ENCODE measurements at places on chromosomes 7 and 10. TPM values are rescaled to one million over a fixed set of nuclear protein-coding genes. Genes with fewer than 3 reads are reported as not detected.

GRCh38 chr7:30616318-30616717, 21.6 kb downstream of the GARS1 start:
- no peak for DNase-seq

DNA sequence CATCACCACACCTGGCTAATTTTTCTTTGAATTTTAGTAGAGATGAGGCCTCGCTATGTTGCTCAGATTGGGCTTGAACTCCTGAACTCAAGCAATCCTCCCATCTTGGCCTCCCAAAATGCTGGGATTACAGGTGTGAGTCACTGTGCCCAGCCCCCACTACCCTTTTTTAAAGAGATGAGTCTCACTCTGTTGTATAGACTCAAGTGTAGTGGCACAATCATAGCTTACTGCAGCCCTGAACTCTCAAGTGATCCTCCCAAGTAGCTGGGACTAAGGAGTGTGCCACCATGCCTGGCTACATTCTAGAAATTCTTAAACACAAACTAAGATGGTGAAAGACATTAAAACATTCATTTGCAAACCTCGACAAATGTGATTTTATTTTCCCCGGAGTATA, 12.6 kb downstream of the SYPL1 start:
- no peak for DNase-seq

GRCh38 chr10:101291331-101292193, 62.3 kb upstream of the LBX1 start:
- DNase-seq: peak; percentile 26

CCL24 gene
- total RNA-seq: not detected

DNA sequence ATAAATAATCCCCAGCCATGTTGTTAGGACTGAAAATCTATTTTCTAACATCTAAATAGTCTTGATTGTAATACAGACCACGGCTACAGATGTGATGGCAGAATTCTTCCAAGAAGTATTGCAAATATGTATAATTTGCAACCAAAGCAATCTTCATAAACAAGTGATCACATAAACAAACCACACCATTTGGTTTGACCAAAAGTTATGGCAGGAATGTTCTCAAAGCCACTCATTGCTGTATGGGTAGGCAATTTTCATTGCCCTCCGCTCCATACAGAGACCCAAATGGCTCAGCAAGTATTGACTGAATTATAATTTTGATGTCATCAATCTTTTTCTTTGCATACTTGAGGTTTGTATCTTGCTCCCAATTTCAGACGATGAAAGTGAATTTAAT, 19.0 kb upstream of the RHOBTB1 start:
- peak; percentile 31 for DNase-seq

GRCh38 chr10:7832060-7832459, 13.8 kb downstream of the TAF3 start:
- DNase-seq: no peak

DNA sequence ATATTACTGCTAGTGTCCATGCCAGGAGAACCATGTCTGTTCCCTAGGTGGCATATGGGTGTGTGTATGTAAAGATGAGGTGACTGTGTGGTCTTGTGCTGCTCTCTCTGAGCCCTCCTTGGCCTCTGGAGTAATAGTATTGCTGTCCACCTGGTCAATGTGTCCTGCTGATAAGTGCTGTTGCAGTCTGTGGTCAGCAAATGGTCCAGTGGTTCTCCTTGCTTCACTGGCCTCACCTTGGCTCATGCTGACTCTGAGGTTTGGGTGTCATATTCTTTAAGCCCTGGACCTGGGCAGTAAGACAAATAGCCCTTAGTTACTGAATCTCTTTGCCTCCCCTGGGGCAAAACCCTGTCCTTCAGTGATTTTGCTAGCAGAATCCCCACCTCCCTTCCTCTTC, 56.8 kb downstream of the TPST1 start:
- DNase-seq: no peak
